ENCODE measurements at places on chromosomes 12 and 14.

- no peak for DNase-seq
Measured at GRCh38 chr14:34426313-34427295, 35.4 kb downstream of the SPTSSA start.

- DNase-seq = no peak
Measured at GRCh38 chr12:67640863-67641262, 7.7 kb upstream of the DYRK2 start.

- no peak for DNase-seq
Measured at GRCh38 chr12:69987579-69988091, 162.6 kb downstream of the MYRFL start.

DNA sequence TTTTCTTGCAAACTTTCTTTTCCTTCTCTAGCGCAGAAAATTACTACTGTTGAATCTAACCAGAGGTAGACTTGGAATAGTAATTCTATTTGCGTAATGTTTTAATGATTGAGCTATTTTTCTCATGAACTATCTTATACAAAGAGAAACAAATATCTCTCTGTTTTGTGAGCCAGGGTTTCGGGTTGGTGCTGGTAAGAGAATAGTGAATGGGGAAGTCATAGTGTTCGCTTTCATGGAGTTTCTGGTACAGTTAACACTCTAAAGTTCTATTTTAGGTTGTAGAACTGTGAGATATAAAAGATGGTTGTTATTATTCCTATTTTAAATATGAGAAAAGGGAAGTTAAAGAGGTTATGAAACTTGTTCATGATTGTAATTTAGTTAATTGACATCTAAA, 6.6 kb downstream of the CLEC1B start:
- DNase-seq = no peak

DNA sequence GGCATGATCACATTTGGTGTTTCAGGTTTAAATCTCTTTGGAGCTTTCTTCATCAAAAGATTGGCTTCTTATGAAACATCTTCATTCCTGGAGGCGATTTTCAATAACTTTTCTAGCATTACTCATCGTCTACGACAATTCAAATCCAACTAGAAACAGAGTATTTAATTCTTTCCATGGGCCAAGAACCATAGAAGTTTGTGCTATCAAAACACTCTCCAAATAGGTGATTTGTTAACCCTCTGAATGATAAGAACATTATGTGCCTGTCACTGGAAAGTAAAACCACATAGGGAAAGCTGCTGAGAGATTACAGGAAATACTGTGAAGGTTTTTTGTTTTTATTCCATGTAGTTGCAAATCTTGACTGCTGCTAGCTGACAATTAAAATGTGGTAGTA, 6.9 kb upstream of the DCN start:
- no peak for DNase-seq

GRCh38 chr14:87449016-87449415, 544.0 kb downstream of the GALC start:
- no peak for DNase-seq

GRCh38 chr14:88258021-88258420, 65.0 kb downstream of the KCNK10 start:
- no peak for DNase-seq

DNA sequence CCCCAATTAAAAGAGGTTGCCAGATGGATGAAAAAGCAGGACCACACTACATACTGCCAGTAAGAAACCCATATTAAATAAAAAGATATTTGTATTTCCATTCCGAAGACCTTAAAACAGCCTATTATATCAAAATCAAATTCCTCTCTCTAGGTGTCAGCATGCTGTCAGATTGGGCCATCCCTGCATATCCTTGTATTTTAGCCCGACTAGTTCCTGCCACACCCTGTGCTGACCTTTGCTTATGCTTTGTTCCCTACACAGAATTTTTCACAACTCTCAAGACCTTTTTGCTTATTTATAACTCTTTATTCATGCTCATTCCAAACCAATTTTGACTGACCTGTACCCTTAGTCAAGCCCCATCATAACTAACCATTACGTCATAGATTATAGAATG, 12.8 kb downstream of the GSKIP start:
- no peak for DNase-seq

- no peak for DNase-seq
Measured at GRCh38 chr14:37466003-37466622, 128.9 kb downstream of the FOXA1 start.

GRCh38 chr14:31261859-31262731, 54.5 kb upstream of the HECTD1 start:
- no peak for DNase-seq

GRCh38 chr14:104973385-104974145, 4.6 kb downstream of the AHNAK2 start:
- DNase-seq = no peak

DNA sequence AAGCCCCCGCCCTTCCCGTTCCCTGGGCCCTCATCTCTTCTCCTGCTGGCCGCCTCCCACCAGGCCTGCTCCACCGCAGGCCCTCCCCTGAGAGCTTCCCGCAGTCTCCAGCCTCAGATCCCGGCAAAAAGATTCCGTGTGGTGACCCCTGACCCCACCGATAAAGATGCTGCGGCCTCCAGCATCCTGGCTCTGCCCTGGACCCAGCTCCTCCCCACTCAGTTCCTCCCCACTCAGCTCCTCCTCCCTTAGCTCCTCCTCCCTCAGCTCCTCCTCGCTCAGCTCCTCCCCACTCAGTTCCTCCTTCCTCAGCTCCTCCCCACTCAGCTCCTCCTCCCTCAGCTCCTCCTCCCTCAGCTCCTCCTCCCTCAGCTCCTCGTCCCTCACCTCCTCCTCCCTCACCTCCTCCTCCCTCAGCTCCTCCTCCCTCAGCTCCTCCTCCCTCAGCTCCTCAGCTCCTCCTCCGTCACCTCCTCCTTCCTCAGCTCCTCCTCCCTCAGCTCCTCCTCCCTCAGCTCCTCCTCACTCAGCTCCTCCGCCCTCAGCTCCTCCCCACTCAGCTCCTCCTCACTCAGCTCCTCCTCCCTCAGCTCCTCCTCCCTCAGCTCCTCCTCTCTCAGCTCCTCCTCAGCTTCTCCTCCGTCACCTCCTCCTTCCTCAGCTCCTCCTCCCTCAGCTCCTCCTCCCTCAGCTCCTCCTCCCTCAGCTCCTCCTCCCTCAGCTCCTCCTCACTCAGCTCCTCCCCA, 17.0 kb downstream of the NOC4L start:
- DNase-seq = no peak

DNA sequence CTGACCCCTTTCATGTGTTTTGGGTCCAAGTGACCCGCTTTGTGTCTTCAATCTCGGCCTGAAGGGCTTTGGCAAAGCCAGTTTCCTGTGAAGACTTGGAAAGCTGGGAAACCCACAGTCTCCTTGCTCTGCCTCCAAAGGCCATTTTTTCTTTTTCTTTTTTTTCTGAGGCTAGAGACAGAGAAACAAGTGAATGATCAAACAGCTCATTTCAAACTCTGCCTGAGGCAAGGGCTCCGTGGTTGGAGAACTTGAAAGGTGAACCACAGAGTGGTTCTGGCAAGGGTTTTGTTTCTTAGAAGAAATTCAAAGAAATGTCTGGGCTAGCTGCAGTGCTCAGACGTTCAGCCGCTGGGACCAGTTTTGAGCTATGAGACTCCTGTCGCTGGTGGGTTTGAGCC, 62.7 kb downstream of the ERH start:
- no peak for DNase-seq

DNA sequence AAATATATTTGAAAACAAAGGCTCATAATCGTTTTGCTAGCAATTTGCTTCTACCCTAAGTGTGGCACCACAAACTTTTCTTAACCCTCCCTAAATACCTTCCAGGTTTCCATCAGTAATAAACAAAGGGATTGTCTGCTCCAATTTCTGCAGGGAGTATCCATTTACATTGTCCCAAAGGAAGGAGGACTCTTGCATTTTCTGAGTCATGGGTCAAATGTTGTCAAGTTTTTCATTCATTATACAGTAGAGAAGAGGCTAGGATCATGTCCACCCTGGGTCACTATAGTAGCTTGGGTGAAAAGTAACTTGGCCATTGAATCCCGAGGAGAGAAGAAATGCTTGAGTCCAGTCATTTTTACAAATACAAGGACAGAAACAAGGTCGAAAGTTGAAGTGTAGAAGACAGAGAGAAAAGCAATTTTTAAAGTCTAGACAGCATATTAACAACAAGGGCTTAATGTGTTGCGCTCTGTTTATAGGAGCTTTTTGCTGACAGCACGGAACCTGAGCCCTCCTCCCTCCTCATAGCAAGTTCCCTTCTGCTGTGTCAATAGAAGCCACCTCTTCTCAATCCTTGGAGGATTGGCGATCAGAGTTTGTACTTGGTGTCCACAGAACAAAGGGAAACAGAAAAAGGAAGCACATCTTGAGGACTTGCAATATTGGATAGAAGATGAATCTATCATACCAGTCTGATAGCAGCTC, 53.1 kb downstream of the TMEM30B start:
- no peak for DNase-seq

GRCh38 chr12:21894792-21895595, 46.2 kb downstream of the ABCC9 start:
- DNase-seq = no peak

DNA sequence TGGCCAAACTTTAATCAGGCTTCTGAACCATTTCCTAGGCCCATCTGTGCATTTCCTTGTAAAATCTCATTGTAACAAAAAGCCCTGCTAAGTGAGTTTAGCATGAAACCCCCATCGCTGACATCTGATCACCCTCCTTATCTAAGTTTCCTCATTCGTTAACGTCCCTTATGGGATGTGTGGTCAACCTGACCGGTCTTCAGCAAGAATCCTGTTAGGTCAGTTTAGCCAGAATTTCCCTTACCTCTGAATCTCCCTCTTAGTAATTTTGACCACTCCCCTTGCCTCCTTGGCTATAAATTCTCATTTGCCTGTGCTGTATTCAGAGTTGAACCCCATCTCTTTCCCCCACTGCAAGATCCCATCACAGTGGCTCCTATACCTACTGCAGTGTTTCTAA, 239.3 kb downstream of the RMST start:
- DNase-seq = no peak

GRCh38 chr12:51196547-51196946, 21.3 kb downstream of the POU6F1 start:
- no peak for DNase-seq

GRCh38 chr12:12979731-12980259, 20.3 kb downstream of the HEBP1 start:
- no peak for DNase-seq

- no peak for DNase-seq
Measured at GRCh38 chr14:42198010-42198409, 591.3 kb downstream of the LRFN5 start.

GRCh38 chr12:131074221-131075083, 120.7 kb downstream of the ADGRD1 start:
- DNase-seq = no peak

GRCh38 chr12:111352296-111352993, 16.4 kb downstream of the PHETA1 start:
- no peak for DNase-seq

DNA sequence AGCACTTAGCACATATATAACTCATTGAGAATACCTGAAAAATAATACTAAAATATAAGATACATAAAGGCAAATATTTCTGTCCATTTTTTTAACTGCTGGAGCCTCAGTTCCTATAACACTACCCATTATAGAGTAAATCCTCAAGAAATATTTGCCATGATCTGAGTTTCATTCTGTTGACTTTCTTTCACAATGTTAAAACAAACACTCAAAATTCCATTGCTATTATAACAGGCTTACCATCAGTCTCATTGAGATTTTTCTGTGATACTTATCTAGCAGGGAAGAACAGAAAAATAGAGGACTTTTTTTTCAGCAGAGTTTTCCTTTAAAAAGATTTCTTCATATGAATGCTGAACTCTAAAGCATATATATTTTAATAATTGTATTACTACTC, 24.5 kb downstream of the LMO3 start:
- DNase-seq = no peak

GRCh38 chr12:1929985-1930802, 11.7 kb upstream of the CACNA2D4 start:
- DNase-seq = no peak

DNA sequence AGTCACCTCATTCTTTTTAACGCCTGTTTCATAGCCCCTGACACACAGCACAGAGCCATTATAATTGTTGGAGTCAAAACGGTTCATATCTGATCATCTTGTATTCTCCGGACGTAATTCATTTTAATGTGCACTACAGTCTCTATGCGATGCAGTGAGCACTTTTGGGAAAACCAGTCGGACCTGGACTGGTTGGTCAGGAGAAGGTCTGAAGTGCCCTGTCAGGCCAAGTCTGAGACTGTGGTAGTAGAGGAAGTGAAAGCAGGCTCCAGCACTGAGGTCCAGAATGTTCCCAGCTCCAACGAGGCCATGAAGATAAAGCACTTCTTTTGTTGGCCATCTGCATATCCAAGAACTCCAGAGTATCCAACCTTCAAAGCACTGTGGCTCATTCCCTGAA, 117.1 kb upstream of the NCOR2 start:
- no peak for DNase-seq

DNA sequence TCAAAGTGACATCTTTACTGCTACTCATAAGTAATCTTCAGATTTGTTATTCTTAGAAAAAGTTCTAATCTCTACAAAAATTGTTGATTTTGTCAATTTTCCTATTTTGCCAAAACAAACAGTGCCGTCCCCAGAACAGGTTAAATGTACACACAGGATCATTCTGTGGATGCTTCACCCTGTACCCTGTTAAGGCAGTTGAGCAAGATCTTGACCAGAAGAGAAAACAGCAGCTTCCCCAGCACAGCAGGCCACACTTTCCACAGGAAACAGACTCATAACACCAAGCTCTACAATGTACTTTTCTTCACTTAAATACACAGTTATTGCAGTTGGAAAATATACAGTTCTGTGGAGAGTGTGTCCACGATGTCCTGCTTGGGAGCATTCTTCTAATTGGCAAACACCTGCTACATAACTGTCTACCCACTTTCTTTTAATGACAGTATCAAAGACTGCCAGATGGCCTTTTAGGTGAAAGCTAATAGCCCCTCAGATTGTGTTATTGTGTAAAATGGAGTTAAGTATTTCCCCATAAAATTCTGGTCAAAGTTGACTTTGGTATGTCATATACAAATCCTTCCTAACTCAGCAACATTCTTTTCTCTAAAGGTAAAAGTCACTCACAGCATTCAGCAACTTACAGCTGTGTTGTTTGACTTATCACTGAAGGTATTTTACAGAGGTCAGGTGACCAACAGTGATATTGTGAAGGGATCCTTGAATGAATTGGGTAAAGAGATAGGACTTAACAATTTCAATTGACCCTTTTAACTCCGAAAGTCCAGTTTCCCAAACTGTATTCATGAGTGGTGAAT, 77.0 kb downstream of the SEC23A start:
- DNase-seq = no peak

DNA sequence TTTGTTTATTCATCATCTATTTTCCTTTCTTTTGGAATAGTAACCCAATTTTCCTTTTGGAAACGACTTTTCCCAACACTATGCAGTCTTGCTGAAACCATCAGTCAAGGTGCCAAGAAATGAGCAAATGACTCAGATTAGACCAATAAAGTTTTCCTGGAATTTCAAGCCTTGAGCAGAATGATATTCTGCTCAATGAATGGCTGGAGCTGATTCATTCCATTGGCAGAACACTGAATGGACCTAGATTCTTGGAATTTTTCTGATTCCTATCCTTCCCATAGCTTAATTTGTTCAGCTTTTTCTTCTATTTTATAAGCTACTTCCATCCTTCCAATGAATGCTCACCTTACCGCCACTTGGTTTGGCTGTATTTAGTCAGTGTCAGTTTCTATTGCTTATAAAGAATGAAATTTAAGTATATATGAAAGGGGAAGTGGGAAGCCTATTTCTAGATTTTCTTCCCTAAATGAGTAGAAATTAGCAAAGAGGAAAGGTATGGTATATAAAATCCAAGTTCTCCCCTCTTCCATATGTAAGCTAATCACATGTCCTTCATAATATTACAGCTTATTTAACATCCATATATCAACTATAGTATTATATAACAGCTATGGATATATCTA, 89.0 kb downstream of the C14orf39 start:
- DNase-seq = no peak

GRCh38 chr12:2101771-2102170, 49.0 kb downstream of the CACNA1C start:
- DNase-seq = no peak
